GM12892 (cell line): ENCODE measurements at places on chromosomes 6 and 20.

DNA sequence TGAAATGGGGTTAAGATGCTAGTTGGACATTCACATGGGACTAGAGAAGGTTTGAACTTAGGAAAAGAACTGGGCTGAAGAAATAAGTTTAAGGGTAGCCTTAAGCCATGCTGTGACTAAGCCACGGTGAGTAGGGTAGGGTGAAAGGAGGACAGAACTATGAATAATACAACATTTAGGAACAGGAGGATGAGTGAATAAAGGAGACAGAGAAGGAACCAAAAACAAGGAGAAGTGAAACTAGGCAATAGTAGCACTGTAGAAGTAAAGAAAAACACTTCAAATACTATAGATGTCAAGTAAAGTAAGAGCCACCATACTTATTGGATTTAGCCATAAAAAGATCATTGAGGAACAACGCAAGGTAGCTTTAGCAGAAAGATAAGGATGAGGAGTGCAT, 111.2 kb downstream of the KCNQ5 start:
- DNase-seq, result no peak

- DNase-seq, result no peak
These were observed 11.1 kb downstream of the HLA-F start for GRCh38 chr6:29734046-29735018.

DNA sequence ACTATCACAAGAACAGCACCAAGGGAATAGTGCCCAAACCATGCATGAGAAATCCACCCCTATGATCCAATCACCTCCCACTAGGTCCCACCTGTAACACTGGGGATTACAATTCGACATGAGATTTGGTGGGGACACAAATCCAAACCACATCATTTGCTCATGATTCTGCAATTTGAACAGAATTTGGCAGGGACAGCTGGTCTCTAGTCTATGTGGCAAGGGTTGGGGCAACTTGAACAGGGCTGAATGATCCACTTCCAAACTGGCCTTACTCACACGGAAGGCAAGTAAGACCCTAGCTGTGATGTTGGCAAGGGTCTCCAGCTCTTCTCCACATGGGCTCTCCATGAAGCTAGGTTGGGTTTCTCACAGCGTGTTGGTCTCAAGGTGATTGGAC, 10.1 kb upstream of the FKBP5 start:
- no peak for DNase-seq

DNA sequence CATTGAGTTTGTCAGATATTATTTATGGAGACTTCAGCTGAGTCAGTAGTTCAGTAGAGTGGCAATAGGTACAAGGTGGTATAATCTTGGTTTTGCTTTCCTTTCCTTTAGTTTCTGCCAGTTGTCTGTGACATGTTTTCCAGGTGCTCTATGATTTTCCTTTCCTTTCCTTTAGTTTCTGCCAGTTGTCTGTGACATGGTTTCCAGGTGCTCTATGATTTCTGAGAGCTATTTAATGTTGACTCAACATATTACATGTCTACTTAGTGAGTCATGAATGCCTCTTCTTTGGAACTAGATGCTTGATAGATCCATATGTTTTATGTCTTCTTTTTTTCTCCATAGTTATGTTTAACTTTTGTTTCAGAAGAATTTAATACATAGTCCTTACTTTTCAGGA, 186.4 kb upstream of the DEFB112 start:
- no peak for DNase-seq

DNA sequence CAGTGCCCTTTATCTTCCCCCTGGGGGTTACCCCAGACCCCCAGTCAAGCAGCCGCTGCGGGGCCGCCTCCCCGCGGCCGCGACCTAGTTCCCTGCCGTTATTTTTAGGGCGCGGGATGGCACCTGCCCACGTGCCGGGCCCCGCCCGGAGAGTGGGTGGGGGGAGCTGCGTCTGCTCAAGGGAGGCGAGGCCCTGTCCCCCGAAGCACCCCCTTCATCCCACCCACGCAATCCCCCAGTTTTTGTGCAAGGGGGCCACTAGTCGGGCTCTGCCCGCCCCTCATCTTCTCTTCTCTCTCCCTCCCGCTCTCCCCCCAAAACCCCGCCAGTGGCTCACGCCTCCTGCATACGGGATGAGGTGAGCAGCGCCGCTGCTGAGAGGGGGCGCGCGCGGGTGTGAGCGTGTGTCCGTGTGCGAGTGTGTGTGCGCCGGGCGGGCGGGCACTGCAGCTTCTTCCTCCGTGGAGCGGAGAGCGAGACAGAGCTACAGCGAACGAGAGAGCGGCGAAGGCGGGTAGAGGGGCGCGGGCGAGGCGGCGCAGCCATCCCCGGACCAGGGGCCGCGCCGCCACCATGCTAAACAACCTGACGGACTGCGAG, at the start of gene SLC12A5:
TSS of gene SLC12A5 (plus strand) at position 444 of the 600 bp plus-strand sequence. CDS start at position 574, 130 bp downstream.
- DNase-seq, result no peak

DNA sequence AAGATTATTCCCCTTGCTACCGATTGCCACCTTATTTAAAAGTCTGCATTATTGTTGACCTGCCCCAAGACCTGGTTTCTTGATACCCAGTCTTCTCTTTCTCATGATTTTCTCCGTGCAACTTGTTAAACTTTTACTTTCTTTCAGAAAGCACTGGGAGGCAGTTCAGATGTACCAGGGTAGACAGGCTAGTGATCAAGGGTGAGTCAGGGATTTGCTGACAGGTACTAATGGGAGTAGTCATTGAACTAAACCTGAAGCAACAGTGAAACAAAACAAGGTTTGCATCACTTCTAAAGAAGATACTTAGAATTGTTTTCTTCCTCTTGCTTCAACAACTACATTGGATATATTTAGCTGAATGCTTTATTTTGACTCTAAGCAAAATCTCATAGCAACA, 124.4 kb downstream of the KCNQ5 start:
- DNase-seq, result no peak

GRCh38 chr6:41818271-41819054, 31.0 kb downstream of the TOMM6 start:
- no peak for DNase-seq

DNA sequence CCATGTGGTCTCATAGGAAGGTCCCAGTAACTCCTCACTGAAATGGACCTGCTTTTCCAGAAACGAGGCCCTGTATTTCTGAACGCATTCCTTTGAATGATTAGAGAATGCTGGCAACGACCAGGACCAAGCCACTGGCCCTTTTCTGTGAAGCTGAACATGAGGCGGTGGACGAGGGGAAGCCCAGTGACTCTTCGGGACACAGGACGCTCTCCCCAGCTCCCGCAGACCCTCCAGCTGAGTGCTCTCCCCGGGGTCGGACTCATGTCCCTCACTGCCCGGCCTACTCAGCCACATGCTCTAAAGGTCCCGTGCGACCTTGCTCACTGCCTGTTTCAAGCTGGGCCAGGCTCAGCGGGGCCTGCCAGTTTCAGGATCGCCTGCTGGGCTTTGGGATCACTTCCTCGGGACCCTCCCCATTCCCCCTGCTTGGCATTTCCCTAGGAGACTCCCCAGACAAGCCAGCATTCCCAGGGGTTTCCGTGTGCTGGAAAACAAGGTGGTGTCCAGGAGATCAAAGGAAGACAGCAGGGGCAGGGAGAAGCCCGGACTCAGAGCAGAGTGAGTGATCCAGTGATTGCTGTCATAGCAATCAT, 2.6 kb upstream of the CST9 start:
- DNase-seq, result no peak

GRCh38 chr6:41780551-41781365, at the start of gene PRICKLE4:
PRICKLE4 (plus strand) TSS chr6:41780782; CDS start chr6:41783474, 2,692 bp downstream.
- no peak for DNase-seq

DNA sequence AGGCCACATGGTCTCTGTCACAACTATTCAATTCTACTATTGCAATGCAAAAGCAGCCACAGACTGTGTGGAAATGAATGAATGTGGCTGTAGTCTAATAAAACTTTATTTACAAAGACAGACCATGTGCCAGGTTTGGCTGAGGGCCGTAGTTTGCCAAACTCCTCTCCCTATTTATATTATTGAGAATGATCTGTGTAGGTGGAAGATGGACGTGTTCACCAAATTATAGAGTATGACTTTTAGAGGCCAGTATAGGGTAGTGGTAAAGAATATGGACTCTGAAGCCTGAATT, 125.7 kb upstream of the MYLIP start:
- DNase-seq, result no peak

GRCh38 chr6:138682704-138683527, 90.7 kb upstream of the CCDC28A start:
- DNase-seq, result no peak

DNA sequence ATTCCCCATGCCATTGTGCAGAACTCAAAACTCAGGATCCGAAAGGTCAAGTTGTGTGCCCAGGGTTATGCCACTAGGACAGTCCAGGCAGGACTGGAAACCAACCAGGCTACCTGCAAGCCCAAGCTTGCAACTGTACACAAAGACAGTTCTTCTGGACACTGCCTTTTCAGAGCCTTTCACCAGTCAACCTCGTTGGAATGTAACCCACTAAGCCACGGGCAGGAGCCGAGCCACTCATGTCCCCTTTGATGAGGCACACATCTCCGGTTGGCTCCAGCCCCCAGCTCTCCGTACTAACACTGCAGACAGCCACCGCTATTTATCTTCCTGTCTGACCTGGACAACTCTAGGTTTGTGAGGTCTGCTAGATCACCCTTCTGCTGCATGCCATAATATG, 62.5 kb downstream of the BMP7 start:
- DNase-seq, result no peak

DNA sequence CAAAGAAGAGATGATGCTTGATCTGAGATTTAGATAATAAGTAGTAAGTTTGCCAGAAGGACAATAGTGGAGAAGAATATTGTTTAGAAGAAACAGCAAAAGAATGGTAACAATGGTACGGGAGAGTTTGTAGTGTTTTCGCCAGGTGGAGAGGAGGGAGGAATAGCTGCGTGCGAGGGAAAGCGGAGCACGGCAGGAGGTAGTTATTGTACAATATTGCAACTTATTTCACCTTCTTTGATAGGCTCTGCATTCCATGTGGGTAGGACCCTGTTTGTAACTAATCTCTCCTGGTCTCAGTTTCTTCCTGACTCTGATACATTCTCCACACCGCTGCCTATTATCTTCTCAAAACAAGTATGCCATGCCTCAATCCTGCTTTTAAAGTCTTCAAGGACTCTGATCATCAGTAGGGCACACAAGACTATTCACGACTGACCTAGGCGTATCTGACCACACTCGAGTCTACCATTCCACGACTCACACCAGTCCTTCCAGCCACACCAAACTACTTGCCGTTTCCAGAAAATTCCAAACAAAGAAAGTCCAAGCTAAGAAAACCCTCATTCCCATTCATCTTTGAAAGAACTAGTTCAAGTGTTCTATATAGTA, 1.1 kb downstream of the PPIL4 start:
- no peak for DNase-seq

GRCh38 chr6:88584581-88585275, 378.7 kb downstream of the RNGTT start:
- no peak for DNase-seq

GRCh38 chr20:36700438-36700837, 45.5 kb downstream of the NDRG3 start:
- no peak for DNase-seq

GRCh38 chr6:27838058-27838944, 73.9 kb downstream of the OR2B2 start:
- DNase-seq, result peak; percentile 49
